ENCODE measurements at places on chromosomes 13 and 19.

GRCh38 chr13:24185591-24186232 is 25.2 kb downstream of the SPATA13 start:
- no peak for DNase-seq

DNA sequence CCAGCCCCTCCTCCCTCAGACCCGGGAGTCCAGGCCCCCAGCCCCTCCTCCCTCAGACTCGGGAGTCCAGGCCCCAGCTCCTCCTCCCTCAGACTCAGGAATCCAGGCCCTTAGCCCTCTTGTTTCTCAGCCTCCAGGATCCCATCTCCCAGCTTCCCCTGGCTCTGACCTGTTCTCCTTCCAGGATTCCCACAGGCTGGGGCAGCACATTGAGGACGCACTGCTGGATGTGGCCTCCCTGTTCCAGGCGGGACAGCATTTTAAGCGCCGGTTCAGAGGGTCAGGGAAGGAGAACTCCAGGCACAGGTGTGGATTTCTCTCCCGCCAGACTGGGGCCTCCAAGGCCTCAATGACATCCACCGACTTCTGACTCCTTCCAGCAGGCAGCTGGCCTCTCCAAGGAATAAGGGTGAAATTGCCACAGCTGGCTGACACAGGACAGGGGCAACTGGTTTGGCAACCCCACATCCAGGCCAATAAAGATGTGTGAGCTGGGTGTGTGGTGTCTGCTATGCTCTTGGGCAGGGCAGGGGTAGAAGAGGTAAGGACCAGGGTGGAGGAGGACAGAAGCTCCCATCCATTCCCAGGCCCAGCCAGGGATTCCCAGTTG is 22.4 kb downstream of the CPT1C start:
- no peak for DNase-seq

GRCh38 chr19:42246143-42246921 is 3.9 kb upstream of the GSK3A start:
- DNase-seq = no peak

- no peak for DNase-seq
These were observed 61.8 kb downstream of the AKAP11 start for GRCh38 chr13:42333613-42334328.

GRCh38 chr19:48615231-48616040 is 560 bp upstream of the FAM83E start:
- DNase-seq = no peak

DNA sequence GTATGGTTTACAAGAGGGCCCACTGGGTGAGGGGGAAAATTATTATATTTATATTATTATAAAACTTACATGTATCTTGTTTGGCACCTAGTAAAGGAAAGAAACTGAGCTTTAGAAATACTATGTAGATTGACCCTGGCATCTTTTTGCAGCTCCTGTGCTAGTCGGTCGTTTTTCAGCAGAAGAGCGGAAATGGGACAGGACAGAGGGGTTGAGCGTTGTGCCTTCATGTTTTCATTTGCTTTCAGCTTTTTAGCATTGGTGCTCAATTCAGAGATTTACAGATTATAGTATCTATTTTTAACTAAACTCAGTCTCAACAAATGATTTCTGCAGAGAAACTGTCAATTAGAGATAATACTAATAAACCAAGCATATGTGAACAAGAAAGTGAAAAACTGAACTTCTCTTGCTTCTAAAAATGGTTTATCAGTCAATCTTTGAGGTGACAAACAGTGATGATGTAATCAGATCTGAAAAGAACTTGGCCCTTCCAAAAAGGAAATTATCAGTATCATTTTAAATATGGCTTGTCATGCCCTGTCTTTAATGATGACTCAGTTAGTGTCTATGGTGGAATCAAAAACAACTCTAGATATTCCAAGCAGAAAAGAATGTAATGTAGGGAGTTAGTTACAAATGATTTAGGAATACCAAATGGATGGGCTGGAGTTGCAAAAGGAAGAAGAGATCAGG is 56.9 kb upstream of the KCTD4 start:
- DNase-seq = no peak

- no peak for DNase-seq
These were observed 157.5 kb downstream of the PCDH20 start for GRCh38 chr13:61258185-61258584.

DNA sequence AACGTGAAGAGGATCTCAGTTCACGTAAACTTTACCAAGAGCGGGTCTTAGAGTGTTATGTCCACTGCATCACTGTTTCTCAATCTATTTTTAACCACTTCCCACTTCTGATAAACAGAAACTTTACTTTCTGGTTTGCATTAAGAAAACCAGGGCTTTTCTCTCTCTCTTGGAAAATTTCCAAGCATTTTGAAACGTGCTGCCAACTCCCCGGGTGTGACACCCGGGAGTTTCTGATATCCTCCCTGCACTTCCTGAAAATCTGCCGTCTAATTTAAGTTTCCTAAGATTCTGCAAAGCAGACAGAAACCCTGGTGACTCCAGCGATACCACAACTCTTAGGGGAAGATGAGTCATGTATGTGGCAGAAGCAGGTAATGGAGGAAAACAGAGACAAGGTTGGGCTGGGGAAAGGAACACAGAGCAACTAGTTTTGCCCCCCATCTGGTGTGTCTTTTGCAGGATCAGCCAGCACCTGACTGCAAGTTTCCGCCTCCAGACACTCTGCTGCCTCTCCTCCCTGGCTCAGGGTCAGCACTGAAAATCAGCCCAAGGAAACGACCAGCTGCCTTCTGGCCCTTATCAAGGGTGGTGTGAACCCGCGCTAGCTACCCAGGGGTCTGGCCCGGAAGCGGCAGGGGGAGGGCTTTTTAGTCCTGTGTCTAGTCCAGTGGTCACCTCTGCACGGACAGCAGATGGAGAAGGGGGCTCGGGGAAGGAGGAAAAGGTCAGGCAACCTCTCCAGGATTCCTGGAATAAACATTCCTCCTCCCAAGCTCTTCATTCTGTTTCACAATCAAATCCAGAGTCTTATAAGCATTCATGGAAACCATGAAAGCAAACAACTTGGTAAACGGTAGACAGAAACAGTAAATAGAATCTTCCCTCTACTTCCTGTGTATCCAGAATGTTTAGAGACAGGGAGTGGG is 11.3 kb upstream of the FFAR2 start:
- no peak for DNase-seq

DNA sequence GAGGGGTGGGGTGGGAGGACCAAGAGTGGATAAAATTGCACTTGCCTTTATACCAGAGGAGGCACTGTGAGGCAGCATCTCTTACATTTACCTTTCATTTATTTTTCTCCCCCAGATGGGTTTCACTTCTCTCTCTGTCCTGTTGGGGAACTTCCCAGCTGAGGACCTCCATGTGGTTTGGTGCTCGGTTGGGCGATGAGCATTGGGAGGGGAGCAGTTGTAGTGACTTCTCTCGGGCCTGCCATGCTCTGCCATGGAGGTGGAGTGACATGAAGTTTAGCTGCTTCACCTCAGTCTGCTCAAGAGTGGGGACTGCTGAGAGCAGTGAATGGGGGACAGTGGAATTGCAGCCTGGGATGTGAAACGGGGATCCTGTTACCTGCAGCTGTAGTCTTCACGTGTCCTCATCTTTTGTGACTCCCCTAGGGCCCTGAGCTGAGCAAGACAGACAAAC is 23.1 kb upstream of the CXCL17 start:
- DNase-seq = no peak

DNA sequence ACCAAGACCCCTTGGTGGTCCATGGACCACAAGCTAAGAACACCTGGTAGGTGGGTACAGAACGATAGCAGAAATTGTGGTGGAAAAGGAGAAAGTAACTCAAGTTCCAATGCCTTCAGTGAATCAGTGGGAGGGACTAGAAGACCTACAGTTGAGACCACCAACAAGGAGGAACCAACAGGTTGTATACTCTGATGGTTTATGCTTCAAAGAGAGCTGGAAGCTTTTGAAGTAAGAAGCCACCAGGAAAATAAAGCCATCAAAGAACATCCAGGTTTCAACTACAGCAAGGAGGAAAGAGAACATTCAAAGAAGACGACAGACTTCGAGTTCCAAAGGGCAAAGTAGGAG is 42.4 kb downstream of the DIAPH3 start:
- DNase-seq = no peak

DNA sequence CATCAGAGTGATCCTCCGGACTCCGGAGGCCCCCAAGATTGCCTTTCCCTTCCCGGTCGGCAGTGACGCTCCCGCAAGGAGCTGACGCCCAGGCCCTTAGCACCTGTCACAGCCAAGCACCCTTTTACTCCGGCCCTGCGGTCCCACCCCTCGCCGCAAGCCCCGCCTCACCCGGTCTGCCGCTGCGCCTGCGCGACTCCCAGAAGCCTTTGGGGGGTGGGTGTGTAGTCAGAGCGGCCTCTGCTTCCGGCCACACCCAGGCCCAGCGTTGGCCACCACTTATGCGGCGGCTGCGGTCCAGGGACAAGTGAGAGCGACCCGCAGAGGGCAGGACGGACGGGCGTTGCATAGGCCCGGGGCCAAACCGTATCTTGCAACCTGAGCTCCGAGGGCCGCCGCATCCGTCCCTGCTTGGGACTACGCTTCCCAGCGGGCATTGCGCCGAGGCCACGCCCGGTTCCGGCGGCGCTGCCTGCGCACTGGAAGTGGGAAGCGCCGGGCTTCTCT is 441 bp upstream of the ZFP28 start:
- DNase-seq = peak; percentile 85

GRCh38 chr19:42928896-42929295 is 8.1 kb downstream of the PSG7 start:
- DNase-seq = no peak

Measured in stimulated activated CD4-positive, alpha-beta T cell treated with anti-CD3 and anti-CD28 coated beads, Interleukin-12 subunit alpha, Interleukin-12 subunit beta, amount 100 ng/mL, for 4 hours (primary cell).